CD4-positive, alpha-beta T cell treated with Interleukin-21 for 1 hour (primary cell): ENCODE measurements at places on chromosomes 5 and 9.

GRCh38 chr9:130171226-130172148 is 717 bp upstream of the NCS1 start:
- no peak for DNase-seq

- peak; percentile 77 for DNase-seq
Measured at GRCh38 chr9:129320575-129321285, 142.7 kb upstream of the IER5L start.

- no peak for DNase-seq
Measured at GRCh38 chr9:2153630-2154217, 138.6 kb downstream of the SMARCA2 start.

- no peak for DNase-seq
Measured at GRCh38 chr5:96091874-96092273, 130.2 kb upstream of the ELL2 start.

GRCh38 chr9:137017791-137018497 is 10.1 kb downstream of the ABCA2 start:
- DNase-seq, result no peak

- no peak for DNase-seq
Measured at GRCh38 chr9:72844440-72844768, 108.4 kb downstream of the ALDH1A1 start.
